Stimulated activated CD8-positive, alpha-beta memory T cell treated with anti-CD3 and anti-CD28 coated beads, Interleukin-4, amount 100 ng/mL, for 4 hours (primary cell): ENCODE measurements at places on chromosomes 4 and X.

DNA sequence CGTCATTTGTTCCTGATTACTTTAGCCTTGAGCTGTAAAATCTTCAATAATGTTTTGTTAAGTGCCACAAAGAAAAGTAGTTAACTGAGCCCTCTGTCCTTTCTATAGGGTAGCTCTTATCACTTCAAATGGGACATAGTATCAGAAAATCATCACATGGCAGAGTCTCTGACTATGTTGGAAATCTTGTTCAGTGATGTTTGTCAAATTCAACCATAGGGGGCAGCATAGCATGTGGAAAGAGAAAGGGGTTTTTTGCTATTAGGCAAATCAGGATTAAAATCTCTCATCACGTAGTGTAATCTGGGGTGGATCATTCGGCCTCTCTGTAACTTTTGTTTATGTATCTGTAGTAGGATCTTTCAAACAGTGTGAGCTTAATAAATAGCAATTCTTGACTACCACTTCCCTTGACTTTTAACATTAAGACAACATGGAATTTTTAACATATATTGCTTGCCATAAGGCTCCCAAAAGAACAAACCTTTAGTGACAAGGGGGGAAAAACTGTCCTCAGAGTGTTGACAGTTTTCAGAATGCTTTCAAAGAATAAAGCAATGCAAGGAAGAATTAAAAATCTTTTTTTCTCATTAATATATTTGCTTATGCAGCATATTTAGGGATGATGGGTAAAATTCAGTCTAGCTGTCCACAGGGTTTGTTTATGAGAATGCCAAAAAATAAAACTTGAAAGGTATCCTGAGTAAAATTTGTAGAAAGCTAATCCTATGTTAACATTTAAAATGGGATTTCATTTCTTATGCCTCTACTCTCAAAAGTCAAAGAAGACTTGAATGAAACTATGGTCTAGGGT, 127.2 kb downstream of the FBXW7 start:
- DNase-seq = no peak

- no peak for DNase-seq
These were observed 22.3 kb upstream of the THOC2 start for GRCh38 chrX:123755107-123755506.

GRCh38 chr4:147052361-147052760, 106.7 kb upstream of the TTC29 start:
- no peak for DNase-seq

DNA sequence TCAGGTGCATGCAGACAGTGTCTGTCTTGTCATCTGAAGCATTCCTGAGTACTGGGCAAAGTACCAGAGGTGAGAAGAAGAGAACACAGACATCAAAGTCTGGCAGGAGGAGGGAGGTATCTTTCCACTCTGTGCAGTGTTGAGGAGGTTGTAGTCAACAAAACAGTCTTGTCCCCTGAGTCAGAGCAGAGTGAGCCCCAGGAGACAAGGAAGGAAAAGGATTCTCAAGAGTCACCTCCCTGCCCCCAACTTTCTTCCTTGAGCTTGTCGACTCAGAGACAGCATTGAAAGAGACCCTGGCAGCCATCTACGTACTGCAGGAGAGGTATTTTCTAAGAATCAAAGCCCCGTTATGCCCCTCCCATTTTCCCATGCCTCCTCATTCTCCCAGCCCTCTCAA, 4.4 kb upstream of the SRPX start:
- DNase-seq = no peak

GRCh38 chr4:22454955-22455354, 60.9 kb downstream of the ADGRA3 start:
- DNase-seq = no peak

DNA sequence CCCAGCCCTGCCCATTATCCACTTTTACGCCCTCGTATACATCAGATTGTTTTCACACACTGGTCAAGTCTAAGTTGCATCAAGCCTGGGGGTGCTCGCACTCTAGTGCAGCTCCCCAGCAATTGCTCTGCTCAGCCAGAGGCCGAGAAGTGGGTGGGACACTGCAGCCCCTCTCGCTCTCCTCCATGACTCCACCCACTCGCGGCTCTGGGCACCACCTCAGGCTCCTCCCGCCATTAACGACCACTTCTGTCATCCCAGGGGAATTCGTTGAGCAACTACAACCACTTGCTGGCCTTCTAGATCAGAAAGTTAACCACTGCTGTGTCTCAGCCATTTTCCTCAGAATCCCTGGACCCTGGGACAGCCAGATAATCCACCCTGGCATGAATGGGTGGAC, 53.6 kb downstream of the ETNPPL start:
- DNase-seq = no peak

DNA sequence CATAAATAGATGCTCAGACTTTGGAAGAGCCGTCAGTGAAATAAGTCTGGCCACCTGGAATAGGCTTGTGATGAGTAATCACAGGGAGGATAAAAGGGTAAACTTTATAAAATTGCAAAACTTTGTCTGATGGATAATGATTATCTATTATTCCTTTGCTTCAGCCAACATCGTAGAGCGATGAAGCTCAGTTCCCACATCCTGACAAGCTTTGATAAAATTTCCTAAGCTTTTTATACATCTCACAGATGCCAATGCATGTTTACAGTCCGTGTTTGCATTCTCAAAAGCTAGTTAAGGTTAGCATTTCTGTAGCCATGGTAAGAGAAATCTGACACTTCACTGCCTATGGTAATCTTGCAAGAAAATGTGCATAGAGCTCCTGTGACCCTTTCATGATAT, 15.4 kb upstream of the UGDH start:
- no peak for DNase-seq

DNA sequence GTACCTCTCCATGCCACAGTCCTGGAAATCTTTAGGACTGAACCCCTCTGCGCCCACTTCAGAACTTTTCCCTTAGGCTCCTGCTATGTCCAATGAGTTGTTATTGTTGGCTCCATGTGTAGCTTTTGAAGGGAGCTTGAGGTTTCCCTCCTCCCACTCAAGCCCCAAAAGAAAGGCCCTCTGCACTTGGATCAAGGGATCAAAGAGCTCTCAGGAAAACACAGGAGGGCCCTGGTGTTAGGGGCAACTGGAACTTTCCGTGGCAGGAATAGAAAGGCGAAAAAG, 135.0 kb downstream of the RASL11B start:
- DNase-seq = no peak

- no peak for DNase-seq
These were observed 77.6 kb upstream of the ETNPPL start for GRCh38 chr4:108840426-108840975.

DNA sequence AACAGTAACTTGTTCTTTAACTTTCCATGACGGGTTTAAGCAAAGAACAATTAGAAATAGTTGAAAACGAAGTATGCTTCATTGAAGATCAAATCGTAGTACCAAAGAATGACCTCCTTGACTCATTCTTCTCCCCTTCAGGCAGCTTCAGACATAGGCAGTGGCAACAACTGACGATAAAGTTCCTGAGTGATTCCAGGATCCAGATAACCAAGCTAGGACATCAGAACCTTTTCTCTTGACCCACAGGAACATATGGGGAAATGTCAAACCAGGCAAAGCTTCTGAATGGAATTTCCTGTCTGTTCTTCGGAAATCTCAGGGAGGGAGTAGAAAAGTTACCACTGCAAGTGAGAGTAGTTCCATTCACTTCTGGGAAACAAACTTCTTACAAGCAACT, 74.2 kb downstream of the HS3ST1 start:
- no peak for DNase-seq

DNA sequence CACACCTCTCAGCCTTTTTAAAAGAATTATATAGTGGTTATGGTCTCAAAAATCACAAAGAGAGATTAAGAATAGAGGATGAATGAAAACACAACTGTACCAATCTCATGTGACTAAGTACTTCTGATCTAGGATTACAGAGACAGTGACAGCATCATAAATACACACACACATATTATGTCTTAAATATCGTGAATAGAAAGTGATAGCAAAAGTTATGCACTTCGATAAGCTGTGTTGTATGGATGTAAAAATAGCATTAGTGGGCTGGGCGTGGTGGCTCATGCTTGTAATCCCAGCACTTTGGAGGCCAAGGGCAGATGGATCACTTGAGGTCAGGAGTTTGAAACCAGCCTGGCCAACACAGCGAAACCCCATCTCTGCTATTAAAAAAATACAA, 25.0 kb downstream of the GYPA start:
- no peak for DNase-seq

DNA sequence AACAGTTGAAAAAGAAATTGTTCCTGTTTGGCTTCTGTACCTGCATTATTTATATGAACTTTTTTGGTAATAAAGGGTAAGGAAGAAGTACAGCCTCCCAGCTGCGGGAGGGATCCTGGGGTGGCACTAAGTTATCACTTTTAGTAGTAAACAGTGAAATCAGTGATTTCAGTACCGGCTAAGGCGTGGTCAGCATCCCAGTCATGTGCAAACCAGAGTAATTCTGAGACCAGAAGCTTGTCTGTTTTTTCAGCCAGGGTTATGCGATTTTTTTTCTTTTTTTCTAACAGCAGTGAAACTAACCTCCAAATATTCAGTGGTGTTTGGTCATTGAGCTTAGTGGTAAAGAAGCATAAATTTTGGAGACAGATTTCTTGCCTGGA, 3.3 kb downstream of the EGF start:
- DNase-seq = no peak

- no peak for DNase-seq
These were observed 14.0 kb upstream of the CHM start for GRCh38 chrX:86061407-86061806.

DNA sequence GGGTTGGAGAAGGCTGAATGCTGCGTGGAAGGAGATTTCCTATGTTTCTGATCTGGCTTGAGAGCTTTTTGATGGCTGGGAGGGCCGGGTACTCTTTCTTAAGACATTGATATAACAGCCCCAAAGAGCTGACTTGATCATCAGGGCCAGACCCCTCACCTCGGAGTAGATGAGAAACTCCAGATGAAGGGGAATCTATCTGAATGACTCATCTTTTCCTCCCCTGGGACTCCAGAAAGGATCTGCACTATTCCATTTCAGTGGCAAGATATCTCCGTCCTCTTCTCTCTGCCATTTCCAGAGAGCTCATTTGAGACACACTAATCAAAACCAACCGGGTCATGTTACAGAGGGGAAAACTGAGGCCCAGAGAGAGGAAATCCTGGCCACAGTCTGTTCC, 92.9 kb upstream of the MSX1 start:
- no peak for DNase-seq

DNA sequence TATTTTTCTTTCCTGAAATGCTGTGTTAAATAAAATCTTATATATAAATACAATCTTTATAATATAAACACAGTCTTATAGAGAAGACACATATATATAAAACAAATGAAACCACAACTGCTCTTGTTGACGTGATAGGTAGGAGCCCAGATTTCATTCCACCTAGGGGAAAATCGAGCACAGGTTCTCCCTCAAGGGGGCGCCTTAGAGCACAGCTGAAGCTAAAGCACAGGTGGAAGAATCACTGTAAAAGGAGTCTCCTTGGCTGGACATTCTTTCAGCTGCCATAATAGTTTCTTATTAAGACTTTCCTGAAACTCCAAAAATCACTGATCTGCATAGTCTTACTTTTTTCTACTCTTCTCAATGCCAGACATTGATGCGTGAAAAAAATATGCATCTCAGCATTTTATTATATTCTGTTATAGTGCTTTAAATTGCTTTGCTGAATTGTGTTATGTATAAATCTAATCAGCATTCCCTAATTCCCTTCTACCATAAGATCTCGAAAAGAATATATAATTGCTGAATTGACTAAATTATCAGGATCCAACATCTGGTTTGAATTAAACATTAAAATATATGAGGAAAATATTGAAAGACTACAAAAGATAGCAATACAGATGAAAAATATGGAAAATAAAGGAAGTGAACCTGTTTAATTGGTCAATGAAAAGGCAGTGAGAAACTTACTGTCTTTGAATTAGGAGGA, 25.5 kb upstream of the RXFP1 start:
- DNase-seq = no peak

- DNase-seq = no peak
These were observed 636.5 kb upstream of the SLIT2 start for GRCh38 chr4:19615086-19615689.

DNA sequence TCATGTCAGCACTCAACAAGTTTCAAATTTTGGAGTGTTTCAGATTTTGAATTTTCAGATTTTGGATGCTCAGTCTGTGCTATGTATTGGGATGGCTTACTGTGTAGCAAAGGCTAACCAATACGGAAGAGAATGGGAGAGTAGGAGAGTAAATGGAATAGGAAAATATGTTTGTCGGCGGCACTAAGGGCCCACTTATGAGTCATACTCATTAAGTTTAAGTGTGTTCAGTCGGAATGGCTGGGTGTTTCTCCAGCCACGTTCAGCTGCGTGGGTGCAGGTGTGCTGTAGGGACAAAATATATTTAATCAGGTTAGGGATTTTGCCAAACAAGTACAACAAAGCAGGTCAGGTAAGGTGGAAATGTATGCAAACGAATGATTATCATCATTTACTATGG, 13.6 kb downstream of the FTHL17 start:
- DNase-seq = no peak

GRCh38 chr4:29311247-29311646, 1408.9 kb upstream of the PCDH7 start:
- no peak for DNase-seq

- no peak for DNase-seq
These were observed 554.5 kb downstream of the STIM2 start for GRCh38 chr4:27414887-27415731.

- no peak for DNase-seq
These were observed 237.2 kb downstream of the FAT4 start for GRCh38 chr4:125551967-125552366.

GRCh38 chr4:125091-125771, 930 bp downstream of the ZNF718 start:
- DNase-seq = no peak

DNA sequence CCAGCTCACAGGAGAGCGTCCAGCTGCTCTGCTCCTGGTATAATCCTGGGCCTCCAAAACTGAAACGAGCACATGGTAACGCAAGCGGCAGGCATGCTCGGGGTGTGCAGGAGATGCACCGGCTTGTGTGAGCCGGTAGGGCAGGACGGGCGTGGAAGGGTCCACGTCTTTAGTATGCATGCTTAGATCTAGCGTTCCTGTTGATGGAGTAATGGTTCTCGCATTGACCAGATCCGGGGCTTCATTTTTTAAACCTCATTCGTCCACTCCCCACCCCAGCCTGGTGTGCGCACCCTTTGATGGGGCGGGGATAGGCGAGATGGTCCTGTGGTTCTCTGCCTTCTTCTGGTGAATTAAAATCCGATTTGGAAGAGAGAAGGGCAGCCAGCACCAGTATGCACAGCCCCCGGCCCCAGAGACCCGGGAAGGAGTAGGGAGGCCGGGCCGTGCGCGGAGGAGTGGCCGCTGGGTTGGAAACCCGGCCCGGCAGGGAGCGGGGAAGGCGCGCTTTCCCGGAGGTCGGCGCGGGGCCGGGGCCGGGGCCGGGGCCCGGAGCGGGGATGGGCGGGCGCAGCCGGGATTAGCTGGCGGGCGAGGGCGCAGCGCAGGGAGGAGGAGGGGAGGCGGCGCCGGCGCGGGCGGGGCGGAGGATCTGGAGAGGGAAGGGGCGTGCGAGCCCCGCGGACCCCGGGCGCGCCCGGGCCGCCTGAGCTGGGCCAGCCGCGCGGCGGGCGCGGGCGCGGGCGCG, 39.9 kb downstream of the FAM149A start:
- DNase-seq = no peak

- no peak for DNase-seq
These were observed 346.0 kb upstream of the GATB start for GRCh38 chr4:152106781-152107321.

GRCh38 chrX:36334572-36334971, 415.0 kb downstream of the CFAP47 start:
- no peak for DNase-seq
